Right ventricle myocardium inferior (tissue), 1 donor: ENCODE measurements at places on chromosomes 3 and 15. TPM values are rescaled to one million over a fixed set of nuclear protein-coding genes. Genes with fewer than 3 reads are reported as not detected.

DNA sequence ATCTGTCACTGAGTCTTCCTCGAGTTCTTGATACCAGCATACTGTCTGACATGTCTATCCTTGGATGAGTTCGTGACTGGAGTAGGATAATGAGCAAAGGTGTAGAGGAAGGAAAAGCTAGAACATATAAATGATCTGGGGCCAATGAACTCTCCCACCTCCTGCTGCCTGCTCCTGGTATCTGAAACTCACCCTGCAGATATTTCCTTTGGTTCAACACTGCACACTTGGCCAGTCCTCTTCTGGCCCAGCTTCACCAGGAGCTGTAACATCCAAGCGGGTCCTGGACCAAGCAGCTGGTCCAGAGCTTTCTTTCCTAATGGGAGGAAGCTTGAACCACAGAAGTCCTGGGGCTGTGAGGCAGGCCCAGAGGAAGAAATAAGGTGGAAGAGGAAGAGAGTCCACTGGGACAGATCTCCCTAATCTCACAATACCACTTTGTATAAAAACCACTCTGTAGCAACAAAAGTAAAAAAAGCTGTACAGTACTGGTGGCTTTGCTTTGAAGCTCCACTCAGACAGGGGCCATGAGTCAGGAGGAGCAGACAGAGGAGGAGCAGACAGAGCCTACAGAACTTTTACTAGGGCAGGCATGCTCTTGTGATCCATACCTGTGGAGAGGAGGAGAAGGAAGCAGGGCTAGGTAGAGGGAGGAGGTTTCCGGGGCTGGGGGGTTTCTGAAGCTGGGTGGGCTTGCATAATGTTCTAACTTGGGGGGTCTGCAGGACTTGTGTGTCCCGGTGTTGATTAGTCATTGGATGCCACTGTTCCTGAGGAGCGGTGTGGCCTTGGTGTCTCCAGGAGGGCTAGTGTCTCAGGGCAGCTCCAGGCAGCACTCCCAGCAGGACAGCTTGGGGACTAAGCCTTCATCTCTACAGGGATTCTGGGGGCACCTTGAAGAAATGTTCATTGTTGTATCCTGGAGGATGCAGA lies 166.9 kb downstream of the ABHD5 start:
- DNase-seq: no peak

DNA sequence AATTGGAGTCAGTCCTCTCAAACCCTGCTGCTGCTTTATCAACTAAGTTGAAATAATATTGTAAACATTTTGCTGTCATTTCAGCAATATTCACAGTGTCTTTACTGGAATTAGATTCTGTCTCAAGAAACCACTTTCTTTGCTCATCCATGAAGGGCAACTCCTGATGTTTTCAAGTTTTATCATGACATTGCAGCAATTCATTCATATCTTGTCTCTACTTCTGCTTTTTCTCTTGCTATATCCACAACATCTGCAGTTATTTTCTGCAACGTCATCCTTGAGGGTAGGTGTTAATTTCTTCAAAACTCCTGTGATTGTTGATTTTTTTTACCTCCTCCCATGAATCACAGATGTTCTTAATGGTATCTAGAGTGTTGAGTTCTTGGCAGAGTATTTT lies 181.6 kb downstream of the EPHA6 start:
- no peak for DNase-seq

DNA sequence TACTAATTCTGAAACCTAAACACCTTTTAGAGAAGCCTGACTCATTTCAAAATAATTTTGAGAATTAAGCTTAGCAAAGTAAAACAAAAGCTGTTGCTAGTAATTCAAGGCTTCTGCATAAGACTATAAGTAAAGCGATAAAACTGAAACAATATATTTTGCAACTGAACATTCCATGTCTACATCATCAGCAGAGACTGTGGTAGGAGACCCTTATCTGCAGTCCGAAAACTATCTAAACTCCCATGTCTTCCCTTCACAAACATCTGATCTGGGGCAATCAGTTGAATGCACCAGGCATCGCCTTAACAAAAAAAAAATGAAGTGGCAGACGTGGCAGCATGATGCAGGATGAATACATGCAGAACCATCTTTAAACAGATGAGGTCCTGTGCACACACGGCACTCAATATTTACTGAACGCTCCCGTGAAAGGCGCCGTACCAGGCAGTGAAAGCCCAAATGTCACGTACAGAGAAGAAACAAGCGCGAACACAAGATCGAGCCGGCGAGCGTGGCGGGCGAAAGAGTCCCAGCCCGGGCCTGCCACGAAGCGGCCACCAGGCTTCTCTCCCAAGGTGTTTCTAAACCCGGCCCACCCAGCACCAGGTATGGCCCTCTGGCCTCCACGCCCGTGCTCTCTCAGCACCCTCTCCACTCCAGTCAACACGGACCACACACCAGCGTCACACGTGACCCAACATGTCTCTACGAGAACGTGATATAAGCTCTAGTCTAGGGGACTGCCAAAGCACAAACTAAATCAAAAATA lies 63.0 kb downstream of the CHSY1 start:
- no peak for DNase-seq

DNA sequence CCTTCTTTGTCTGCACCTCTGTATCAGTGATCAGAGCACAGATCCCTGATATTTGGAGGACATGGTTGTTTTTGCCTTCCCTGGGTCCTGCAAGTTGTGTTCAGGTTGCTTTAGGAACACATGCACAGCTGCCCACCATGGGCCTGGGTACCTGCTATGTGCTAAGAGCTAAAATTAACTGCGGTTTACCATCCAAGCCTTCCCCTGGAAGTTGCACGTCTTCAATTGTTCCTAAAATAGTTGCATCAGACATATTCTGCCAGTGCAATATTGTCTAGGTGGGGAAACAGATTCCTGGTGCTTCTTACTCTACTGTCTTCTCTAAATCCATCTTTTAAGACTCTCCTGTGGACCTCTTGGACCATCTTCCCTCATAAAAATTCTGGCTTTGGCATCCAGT lies 80.9 kb downstream of the PDE8A start:
- no peak for DNase-seq

DNA sequence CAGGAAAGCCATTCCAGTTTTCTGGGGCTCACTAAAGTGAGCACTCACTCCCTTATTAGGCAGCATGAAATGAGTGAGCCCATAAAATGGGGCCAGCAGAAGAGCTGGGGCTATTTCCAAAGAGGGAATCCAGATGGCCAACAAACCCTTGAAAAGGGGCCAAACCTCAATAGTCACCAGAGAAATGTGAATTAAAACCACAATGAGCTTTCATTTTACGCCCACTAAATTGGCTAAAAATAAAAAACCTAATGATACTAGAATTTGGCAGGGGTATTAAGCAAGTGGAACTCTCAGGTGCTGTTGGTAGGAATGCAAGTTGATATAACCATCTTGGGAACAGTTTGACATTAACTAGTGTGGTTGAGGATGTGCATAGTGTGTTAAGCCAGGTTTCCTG lies 42.1 kb upstream of the RAF1 start:
- DNase-seq: no peak

DNA sequence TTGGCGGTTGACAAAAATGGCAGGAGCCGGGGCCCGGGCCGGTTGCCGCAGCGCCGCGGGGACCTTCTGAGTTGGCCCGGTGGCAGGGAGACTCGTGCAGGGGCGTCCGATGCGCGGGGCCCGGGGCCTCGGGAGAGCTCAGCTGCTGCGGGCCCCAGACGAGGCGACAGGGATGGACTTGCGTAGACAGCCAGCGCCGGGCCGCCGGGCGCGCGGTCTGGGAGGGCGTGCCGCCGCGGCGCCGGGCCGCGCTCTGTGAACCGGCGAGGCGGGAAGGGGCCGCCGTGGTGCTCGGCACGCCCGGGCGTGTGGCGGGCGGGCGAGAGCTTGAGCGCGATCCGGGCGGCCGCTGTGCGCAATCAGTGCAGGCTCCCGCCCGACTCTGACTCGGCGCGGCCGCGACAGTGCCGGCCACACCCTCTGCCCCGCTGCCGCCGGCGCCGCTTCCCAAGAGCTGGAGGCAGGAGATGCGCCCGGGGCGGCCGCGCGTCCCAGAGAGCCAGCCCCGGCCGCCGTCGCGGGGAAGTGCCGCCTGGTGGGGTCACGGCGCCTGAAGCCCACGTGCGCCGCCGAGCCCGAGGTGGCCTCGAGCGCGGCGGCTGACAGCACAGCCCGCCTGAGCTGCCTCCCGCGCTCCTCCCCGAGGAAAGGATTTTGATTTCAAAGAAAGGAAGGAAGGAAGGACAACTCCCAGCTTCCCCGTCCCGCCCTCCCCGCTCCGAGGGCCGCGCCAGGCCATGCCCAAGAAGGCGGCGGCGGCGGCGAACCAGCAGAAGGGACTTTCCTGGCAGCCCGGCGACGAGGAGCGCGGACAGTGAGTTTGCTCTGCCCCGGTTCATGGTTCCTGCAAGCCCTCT lies 657 bp downstream of the TLNRD1 start:
- peak; percentile 85 for DNase-seq

GRCh38 chr3:15263120-15263519 lies 57.1 kb downstream of the CAPN7 start:
- no peak for DNase-seq

GRCh38 chr15:68783226-68784058 lies 37.3 kb downstream of the ANP32A start:
- DNase-seq: peak; percentile 76

GRCh38 chr15:77028451-77029165 lies 33.7 kb downstream of the PSTPIP1 start:
- peak; percentile 14 for DNase-seq

Gene CEP19
- 1.9 TPM for total RNA-seq

Gene DOCK3
- 3.9 TPM for total RNA-seq

Gene RTP3
- total RNA-seq: not detected

Gene B3GALNT1
- total RNA-seq: 51.8 TPM

Gene TIMMDC1
- total RNA-seq: 340 TPM

Gene STT3B
- 98.6 TPM for total RNA-seq
